NCI-H1417 (cell line): ENCODE measurements at places on chromosomes 3 and 15.
A peak's percentile ranks its signal among the peaks of the same experiment; 100 is the strongest.

DNA sequence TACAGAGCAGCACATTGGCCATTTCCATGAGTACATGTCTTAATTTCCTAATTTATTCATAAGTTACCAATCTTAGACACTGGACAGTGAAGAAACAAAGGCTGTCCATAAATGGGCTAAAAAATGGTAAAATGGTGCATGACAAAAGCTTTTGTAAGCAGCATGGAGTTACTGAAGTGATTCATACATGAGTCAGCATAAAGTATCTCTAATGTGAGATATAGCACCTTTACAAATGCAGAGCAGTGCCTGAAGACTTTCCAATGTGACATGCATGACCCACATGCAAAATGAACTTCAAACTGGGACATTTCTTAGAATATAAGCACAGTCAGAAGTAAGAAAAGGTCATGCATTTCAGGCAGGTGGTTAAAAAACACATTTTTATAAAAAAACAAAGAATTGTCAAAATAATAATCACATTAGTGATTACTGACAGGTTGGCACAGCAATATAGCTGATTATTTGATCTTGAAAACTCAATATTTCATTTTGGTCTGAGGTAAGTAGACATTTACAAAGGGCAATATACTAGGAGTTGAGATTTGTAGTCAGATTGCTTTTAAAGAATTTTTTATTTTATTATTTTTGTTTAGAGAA, 299.3 kb downstream of the PLCL2 start:
- DNase-seq = no peak

- no peak for DNase-seq
These were observed 45.2 kb downstream of the RARB start for GRCh38 chr3:25473246-25473645.

DNA sequence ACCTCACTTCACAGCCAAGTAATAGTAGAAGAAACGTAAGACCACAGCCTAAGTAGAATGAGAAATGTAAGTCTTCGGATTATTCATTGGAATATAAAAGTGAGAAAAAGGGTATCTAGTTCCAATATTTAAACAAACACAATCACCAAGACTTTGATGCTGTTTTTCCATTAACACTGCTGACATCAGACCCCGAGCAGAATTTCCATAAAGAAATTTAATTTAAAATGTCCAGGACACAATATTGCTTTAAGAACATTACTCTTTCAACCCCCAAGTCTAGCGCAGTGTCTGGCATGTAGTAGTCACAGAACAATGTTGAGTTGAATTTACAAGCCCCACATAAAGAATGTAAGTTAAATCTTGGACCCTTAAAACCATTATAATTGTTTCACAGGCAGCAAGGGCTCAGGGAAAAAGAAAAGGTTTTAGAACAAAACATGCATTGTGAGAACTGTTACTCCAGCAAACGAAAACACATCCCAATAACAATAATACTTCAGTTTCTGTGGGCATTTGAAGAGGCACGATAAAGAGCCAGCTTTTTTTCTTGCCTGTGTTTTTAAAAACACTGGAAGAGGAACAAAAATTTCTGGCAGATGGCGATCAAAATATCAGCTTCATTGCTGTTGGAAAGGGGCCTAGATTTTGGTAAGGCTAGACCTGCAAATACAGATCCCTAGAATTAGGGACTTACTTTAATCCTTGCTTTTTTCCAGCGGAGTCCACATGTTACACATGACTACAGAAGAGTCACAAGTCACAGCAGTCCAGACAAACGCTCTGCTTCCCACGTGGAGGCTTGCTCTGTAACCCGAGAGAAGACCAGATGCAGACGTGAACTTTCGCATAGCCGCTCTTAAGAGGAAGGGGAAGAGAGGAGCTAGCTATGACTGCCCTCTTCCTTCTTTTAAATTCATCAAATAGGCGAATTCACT, 77.9 kb upstream of the IGSF10 start:
- peak; percentile 41 for DNase-seq

DNA sequence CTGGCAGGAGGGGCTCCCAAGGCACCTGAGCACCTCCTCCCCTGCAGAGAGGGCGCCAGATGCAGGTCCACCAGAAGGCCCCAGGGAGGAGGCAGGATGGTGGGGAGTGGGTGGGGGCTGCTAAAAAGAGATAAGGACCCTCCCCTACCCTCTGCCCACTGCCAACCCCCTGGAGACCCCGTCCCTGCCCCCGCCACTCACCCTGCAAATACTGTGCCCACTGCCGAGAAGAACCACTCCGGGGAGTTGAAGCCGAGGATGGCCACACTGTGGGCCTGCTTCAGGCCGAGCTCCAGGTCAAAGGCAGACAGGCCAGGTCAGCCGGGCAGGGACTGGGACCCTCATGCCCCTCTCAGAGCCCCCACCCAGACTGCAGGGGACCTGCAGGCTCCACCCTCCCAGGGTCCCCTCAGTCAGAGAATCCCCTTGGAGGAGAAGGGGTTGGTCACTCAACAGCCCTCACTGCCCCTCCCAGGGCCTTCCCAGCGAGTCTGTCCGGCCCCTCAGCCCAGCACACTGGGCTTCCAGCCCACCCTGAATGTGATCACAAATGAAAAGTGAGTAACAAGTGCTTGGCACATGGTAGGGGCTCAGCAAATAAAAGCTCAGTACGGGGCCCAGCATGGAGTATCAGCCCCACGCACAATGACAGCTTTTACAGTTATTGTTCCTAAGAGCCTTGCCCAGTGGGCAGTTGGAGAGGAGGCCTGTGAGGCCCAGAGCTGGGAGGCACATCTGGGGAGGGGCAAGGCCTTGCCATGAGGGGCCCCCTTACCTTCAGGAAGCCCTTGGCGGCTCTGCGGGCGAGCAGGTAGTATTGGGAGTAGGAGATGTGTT, 40.4 kb downstream of the ACSBG1 start:
- no peak for DNase-seq

- no peak for DNase-seq
These were observed 33.0 kb downstream of the SLC6A6 start for GRCh38 chr3:14435175-14436014.

GRCh38 chr15:98760112-98760826, 111.9 kb downstream of the IGF1R start:
- DNase-seq = peak; percentile 65

DNA sequence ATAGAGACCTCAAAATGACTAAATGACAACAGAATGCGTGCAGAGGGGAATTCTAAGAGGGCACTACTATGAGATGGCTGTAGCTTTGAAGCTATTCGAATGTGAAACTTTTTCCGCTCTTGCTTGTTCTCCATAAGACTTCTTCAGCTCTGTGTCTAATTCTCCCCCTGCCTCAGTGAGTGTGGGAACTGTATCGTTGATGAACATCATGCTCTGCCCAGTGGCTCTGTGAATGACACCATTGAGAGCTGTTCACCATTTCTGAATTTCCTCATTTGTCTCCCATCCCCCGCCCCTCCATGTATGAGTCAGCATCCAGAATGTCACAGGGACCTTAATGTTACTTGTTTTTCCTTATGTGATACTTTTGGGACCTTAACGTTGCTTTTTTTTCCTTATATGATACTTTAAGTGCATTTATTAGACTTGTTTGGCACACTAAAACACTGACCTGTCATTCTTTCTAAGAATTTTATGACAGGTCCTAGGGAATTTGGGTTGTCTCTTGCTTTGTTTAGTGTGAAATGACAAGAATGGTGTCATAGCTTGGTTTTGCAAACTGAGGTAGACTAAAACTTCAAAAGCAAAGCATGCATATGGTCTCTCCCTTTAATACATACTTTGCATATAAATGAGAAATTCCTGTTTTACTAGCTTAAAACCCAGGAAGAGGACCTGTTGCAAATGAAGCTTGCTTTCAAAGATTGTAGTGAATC, 99.6 kb downstream of the FNDC3B start:
- DNase-seq = peak; percentile 33

DNA sequence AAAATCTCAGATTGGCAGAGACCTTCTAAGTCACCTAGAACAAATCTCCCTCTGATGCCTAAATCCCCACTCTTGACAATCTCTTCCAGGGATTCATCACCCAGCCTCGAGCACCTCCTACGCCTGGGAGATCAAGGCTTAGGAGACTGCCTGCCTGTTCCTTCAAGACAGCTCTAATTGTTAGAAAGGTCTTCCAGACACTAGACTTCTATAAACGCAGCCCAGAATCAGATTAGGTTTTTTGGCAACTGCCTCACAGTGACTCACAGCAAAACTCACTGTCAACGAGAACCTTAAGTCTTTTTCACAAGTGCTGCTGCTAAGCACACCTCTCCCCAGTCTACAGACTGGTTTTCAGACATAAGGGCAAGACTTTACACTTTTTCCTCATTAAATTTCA, 23.1 kb downstream of the SRGAP3 start:
- DNase-seq = no peak

DNA sequence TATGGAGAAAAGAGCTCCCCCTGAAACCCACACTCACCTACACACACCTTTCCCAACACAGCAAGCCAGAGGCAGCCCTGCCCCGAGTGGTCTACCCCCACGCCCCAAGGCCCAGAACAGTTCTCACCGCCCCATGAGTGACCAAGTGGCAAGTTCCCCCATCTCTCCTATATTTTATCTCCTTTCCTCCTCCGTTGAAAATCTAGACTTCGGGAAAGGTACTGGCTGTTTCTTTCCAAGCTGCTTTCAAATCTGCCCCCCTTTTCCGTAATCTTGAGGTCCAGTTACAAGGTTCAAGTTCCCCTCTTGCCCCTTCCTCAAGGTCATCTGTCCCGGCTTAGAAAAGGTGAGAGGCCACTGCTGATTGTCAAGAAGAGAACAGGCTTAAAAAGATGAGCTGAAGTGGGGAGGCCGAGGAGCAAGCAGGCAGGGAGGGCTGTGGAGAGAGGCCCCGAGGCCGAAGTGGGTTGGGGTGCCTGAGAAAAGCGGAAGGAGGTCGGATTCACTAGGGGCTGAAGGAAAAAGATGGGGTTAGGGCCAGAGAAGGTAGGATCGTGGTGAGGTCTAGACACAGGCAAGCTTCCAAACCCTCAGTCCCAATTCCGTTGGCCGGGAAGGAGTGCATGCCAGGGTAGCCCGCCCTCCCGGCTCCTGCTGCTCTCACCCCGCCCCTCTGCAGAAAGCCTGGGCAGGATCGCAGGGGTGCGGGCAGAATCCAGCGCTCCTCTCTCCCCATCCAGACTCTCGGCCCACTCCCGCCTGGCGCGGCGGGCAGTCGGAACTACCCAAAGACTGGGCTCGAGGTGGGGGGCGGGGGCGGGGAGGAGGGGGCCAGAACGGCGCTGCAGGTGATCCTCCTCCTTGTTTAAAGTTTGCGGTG, 1.7 kb downstream of the SEMA5B start:
- DNase-seq = no peak

DNA sequence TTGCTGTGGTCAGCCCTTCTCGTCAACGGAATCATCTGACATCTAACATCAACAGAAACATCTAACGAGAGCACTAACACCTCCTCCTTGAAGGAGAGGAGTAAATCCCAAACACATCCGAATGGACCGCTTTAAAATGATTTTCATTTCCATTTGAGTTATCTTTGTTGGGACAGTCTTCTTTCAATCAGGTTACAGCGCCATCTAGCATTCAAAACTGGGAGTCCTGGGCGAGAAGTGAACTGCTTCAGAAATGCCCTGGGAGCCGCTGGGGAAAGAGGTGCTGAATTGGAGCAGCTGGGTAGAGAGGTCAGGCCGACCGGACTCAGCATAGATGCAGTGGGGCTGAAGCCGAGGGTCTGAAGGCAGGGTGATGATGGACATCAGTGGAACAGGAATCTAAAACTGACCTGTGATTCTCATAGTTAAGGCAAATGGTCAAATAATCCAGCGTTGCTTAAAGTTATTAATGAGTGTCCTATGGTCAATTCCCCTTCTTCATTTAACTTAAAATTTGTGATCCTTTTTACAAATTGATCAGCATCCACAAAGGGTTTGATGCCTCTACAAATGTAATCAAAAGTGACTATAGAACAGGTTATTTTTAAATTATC, 170.0 kb upstream of the NDN start:
- peak; percentile 59 for DNase-seq

- DNase-seq = no peak
These were observed 94.1 kb downstream of the PLSCR2 start for GRCh38 chr3:146375219-146375618.

DNA sequence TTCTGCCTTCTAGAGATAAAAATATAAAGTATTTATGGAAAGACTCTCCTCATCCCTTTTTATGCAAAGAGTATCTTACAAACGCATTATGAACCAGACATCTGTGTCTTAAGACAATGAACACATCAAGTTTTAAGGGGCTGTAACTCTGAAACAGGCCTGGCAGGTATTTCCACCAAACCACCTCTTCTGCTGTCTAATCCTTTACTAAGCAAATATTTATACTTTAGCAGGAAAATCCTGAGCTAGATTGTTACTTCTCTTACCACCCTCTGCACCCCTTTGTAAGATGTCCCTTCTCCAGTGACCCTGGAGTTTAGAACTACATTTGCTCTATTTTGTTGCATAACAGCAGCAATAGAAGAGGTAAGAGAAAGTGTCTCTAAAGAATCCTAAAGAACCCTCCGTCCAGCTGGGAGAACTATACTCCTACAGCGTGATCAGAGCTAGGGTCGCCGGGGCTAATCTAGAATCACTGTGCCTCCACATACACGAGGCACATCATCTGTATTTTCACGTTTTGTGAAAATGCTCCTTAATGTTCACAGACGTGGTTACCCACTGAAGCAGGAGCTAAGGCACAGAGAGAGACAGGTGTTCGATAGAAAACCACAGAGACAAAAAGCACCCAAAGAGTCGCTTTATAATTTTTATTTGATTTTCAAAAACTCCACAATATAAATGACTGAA, 129.6 kb downstream of the FOXP1 start:
- no peak for DNase-seq

DNA sequence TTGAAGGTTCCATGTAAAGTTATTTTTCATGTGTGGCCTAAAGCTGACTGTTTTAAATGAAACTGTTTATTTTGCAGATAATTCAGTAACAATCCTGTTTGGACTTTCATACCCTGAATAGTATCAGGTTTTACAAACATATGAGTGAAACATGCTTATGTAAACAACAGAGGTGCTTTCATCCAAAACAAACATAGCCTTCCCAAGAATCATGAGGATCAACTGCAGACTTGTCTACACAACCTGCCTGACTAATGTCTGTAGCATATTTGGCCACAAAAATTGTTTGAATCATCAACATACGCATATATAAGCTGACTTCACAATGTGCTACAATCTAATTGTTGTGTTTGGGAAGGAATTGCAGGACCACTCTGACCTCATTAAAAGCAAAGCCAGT, 190.4 kb downstream of the DIPK2A start:
- DNase-seq = no peak
